ENCODE measurements at places on chromosomes 6 and 20.

DNA sequence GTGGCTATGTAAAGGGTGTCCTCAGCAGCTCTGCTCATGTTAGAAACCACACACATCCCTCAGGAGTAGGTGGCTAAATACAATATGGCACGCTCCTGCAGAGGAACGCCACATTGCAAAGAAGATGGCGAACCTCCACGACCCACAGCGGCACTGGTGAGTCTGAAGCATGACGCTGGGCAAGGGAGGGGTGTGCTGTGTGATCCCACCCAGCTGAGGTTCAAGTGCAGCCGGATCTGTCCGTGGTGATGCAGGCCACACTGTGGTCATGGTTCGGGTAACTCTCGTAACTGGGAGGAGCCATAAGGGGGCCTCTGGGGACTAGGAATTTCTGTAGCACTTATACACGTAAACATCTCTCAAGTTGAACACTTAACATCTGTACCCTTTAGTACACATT is 23.4 kb upstream of the APMAP start:
- no peak for DNase-seq

DNA sequence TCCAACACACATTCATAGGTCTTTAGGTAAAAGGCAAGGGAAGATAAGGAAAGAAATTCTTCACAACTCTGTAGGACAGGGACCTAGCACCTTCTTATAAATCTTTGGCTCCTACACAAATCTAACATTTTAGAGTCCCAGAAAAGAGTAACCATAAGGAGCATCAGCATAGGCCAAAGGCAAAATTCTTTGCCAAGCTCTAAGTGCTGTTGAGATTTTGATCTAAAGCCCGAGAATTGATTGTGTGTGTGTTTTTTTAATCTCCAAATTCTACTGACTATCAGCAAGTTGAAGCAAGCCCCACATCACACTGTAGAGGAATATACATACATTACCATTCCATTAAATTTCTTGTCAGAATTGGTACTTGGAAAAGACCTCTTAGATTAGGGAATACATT is 233.6 kb downstream of the BTBD9 start:
- DNase-seq = no peak

DNA sequence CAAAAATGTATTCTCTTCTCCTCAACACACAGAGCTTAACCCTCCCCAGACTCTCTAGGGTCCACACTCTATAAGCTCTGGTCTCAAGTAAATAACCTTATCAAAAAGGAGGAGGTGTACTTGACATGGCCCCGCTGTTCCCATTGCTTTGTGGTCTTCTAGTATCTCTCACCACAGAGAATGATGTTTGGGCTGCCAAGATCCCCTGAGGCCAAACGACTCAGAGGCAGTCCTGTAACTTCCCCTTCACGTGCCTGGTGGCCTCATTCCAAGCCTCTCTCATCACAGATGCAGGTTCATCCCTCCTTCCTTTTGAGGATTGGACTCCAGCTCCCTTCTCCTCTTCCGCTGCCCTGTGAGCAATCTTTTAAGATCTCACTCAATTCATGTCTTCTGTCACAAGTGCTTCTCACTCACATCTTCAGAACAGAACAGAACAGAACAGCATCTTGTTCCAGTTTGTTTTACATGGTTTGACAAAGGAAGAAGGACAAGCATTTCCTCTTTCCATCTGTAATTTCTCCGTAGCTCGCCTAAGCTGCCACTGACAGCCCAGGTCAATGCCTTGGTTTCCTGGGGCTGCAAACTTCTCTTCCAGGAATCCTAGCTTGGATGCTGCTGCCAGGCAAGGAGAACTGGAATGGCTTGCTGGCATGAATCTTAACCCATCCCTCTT is 541.5 kb downstream of the CD83 start:
- DNase-seq = peak; percentile 72

DNA sequence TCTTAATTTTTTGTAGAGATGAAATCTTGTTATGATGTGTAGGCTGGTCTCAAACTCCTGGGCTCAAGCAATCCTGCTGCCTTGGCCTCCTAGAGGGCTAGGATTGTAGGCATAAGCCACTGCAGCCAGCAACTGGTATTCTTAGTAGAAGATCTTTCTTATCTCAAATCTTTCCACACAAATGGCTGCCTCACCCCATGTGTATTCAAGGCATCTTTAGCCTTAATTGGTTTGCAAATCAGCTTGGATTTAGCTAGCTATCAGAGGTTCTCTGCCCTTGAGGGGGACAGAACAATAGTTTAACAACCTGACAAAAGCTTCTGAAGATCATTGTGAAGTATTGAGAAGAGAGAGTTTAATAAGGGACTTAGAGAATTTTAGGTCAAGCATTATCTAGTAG is 17.9 kb upstream of the ABRACL start:
- no peak for DNase-seq

GRCh38 chr20:44856442-44856841 is 29.1 kb upstream of the YWHAB start:
- DNase-seq = no peak

GRCh38 chr6:10968776-10969175 is 75.3 kb downstream of the ELOVL2 start:
- DNase-seq = no peak

- DNase-seq = no peak
Measured at GRCh38 chr20:45972500-45973183, 639 bp upstream of the ZNF335 start.

- no peak for DNase-seq
Measured at GRCh38 chr6:111552241-111552744, 53.4 kb downstream of the TRAF3IP2 start.

DNA sequence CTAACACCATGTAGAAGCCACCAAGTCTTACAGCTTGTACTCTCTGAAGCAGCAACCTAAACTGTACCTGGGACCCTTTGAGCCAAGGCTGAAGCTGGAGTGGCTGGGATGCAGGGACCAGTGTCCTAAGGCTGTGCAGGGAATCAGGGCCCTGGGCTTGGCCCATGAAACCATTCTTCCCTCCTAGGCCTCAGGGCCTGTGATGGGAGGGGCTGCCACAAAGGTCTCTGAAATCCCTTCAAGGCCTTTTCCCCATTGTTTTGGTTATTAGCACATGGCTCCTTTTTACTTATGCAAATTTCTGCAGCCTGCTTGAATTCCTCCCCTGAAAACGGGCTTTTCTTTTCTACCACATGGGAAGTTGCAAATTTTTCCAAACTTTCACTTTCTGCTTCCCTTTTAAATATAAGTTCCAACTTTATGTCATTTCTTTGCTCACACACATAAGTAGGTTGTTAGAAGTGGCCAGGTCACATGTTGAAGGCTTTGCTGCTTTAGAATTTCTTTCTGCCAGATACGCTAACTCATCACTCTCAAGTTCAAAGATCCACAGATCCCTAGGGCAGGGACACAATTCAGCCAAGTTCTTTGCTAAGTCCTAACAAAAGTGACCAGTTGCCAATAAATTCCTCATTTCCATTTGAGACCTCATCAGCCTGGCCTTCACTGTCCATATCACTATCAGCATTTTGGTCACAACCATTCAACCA is 28.2 kb upstream of the ATXN1 start:
- no peak for DNase-seq

DNA sequence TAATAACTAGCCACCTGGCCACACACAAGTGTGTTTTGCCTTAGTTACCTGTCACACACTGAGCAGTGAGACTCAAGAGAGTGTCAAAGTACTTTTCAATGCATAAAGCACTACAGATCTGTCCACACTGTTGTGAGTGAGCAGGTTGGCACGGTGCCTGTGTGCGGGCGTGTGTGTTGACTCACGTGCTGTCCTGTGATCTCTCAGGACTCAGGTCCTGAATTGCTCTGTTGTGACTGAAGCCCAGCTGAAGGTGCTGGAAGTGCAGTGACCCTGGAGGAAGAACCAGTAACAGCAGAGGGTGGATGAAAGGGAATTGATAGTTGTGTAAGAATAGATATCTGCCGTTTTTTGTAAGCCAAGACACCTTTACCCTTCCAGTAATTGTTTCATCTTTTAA is 18.3 kb downstream of the SLC16A10 start:
- DNase-seq = peak; percentile 92

- no peak for DNase-seq
Measured at GRCh38 chr6:116017546-116018295, 43.0 kb downstream of the FRK start.

DNA sequence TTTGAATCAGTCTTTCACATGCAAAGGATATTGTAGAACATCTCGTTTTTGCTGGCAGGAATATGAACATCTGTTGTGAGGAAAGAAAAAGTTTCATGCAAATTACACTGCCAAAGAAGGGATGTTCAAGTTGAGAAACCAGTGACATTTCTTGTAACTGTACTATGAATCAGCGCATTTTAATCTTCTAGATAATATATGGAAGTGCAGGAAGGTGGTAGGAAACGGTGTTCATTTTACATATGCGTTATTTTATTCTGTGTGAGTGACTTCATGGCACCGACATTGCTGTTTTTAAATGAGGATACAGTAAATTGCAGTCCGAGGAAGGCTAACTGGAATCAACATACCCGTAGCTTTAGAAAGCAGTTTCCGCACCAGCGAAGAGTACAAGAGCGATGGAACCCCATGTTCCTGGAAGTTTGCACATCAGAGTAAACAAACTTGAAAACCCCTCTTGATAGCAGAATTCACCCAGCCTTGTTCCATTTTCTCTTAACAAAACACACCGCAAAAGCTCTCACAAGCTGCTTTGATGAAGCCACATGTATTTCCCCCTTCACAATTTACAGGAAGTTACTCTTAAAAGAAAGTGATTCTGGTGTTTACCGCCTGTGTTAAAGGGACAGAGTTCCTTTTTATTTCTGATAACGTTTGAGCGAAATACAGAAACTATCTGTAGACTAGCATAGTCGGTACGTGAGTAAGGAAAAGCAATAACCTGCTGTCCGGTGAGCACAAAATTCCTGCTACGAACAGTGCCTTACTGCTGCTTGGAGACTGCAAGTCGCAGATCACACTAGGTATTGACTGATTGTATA is 11.5 kb downstream of the PRDM1 start:
- peak; percentile 74 for DNase-seq

GRCh38 chr6:26304797-26305640 is 60.0 kb upstream of the BTN3A2 start:
- peak; percentile 86 for DNase-seq

DNA sequence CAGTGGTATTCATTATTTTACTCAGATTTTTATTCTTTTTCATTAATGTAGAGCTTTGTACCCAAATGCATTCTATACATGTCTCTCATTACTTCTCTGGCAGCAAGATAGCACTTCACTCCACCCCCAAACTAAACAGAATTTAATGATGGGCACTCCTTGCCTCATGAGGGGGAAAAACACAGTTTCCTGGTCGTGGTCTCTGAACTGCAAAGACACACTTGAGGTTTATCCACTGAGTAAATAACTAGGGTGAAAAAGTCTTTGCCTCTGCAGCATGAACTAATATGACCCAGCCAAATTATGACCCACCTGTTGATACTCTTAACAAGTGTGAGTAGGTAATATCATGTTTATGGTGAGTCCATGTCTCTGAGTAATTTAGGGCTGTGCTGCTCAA is 785.2 kb upstream of the FLRT3 start:
- DNase-seq = no peak

- DNase-seq = no peak
Measured at GRCh38 chr6:444653-445275, 53.2 kb downstream of the IRF4 start.

All from hematopoietic multipotent progenitor cell treated with erythropoietin and hydrocortisone succinate and interleukin-3 and kit ligand, for 6 days (in vitro differentiated cells).